ENCODE measurements at places on chromosomes 7 and 10.

DNA sequence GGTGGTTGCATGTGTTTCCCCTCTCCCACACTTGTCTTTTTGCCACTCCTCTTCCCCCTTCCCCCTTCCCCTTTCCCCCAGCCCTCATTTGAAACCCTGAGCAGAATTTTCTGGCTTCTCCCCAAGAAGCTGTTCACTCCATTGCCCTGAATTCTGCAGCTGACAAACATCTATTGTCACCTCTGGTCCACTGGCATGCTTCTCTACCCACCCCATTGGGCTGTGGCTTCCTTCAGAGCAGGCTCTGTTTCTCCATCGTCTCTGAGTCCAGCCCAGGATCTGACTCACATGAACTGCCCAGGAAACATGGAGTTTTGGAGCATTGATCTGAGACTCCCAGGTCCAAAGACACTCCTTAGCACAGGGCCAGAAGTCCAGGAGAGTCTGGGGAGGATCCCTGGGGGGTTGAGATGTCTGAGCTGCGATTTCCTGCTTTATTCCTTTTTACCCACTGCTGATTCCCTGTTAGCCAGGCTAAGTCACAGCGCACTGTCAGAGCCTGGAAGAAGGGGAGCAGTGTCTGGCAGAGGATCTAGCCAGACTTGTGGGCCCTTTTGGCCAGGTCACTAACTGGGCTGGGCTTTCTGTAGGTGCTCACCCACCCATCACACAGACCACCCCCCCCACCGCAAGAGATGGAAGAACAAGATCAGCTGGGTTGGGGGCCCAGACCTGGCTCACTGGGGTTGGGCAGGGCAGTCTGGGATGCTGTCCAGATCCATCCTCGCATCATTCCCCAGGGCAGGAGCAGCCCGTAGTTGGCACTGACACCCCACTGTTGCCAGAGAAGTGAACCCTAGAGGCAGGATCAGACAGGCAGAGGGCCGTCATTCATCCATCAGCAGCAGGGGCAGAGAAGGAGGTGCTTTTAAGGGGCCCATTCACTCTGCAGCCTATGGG, 3.5 kb downstream of the CHAT start:
- no peak for DNase-seq

DNA sequence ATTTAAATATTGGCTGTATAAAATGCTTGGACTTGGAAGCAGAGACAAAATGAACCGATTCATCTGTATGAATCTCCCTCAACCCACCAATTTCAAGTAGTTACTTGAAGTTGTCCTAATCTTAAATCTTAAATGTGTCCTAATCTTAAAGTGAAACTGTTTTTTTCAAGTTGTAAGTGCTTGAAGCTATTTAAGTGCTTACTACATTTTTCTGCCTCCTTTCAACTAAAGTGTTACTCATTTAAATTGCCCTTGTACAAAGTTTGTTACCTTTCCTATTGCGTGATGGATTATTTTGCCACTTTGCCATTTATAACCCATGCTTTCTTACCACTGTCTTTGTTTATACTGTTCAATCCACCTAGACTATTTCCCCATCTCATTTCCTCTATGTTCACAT, 2.8 kb downstream of the BCAP29 start:
- no peak for DNase-seq

DNA sequence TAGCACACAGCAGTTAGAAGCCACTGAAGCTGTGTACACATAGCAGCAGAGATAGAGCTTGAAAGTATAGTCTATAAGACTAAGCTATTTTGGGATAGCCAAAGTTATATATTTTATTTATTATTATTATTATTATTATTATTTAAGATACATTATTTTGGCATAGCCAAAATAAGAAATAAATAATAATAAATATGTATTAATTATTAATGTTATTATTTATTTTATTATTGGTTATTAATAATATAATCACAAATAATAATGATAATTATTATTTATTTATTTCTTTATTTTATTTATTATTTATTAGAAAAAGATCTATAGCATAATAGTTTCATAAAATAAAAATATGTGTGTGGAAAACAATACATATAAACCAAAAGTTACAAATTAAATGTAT, 107.2 kb upstream of the FOXK1 start:
- DNase-seq, result no peak

DNA sequence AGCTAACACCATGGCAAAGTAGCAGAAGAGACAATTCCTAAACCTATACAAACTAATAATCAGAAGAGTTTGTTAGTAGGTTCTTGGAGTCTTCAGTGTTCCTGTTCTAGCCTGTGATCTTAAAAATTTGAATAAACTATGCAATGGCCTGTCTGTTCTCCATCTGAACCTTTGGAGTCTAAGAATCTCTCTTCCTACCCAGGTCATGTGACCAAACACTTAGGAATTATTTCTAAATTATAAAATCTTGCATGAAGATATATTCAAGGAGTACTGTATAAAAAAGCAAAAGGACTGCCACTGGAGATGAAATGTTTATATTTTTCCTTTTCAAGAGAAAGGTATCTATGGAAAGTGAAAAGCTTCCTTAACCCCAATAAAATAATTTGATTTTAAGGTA, 2.4 kb downstream of the MKI67 start:
- DNase-seq, result no peak

- no peak for DNase-seq
Observed at GRCh38 chr10:62374862-62375710, 917 bp downstream of the ZNF365 start.

GRCh38 chr7:141624763-141625162, 73.6 kb downstream of the AGK start:
- no peak for DNase-seq

GRCh38 chr10:60816628-60817397, 38.5 kb downstream of the CDK1 start:
- DNase-seq, result peak; percentile 20

DNA sequence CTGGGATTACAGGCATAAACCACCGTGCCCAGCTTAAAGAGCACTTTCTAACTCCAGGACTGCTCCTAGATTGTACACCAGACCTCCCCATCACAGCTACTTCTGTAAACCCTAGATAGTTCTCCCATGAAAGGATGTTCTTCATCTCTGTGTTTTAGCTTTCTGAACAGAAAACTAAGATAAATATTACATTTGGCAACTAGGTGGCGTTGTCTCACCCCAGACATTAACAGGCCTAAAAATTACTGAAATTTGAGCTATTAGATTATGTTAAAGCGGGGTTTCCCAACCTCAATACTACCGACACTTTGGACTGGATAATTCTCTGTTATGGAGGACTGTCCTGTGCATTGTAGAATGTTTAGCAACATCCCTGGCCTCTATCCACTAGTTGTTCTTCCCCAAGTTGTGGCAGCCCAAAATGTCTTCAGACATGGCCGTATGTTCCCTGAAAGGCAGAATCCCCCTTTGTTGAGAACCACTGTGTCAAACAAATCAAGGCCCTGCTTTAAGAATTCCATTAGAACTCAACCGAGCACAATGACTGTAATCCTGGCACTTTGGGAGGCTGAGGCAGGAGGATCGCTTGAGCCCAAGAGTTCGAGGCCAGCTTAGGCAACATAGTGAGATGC, 19.1 kb downstream of the ATOH7 start:
- no peak for DNase-seq

GRCh38 chr10:822661-823367, 108.7 kb downstream of the LARP4B start:
- no peak for DNase-seq

GRCh38 chr10:72133517-72133916, 45.2 kb upstream of the SPOCK2 start:
- no peak for DNase-seq

DNA sequence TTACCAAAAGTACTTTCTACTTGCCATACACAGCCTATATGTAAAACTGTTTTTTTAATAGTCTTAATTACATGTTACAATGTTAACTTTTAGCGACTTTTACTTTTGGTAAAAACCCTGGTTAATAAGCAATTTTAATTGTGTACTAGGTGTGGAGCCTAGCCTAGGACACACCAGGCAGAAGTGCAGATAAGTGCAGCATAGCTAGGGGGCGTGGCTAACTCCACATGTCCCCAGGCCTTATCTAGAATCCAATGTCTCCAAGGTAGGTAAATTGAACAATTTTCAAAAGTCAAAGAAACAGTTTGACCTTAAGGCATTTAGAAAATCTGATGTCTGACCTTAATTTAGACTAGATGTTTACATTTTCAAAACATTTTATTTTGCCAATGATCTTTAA, 858.7 kb downstream of the CCSER2 start:
- DNase-seq, result no peak

- DNase-seq, result no peak
Observed at GRCh38 chr7:52095861-52096260, 779.3 kb upstream of the COBL start.

- DNase-seq, result no peak
Observed at GRCh38 chr10:69642747-69643146, 12.7 kb downstream of the FAM241B start.

- no peak for DNase-seq
Observed at GRCh38 chr7:95318501-95319100, 5.7 kb downstream of the PON1 start.

DNA sequence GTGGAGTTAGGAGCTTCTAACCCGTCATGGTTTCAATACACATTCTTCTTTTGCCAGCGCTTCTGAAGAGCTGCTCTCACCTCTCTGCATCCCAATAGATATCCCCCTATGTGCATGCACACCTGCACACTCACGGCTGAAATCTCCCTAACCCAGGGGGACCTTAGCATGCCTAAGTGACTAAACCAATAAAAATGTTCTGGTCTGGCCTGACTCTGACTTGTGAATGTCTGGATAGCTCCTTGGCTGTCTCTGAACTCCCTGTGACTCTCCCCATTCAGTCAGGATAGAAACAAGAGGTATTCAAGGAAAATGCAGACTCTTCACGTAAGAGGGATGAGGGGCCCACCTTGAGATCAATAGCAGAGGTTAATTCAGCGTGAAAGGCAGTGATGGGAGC, 22.4 kb downstream of the PRSS2 start:
- DNase-seq, result no peak

DNA sequence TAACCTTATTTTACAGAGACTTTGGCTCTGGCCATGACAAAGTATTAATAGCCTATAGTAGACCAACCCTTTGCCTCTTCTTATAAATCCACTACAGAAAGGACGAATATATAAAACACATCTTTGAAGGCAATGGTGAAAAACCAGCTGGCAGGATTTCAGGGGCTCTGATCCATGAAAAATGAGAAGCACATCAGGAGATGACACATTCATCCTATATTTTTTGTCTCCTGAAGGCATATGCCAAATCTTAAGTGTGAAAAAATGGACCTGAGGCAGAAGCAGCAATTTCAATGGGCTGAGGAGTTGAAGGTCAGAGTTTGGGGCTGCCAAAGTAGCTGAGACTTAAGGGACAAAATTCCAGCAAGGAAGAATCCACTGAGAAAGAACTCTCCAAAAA, 14.4 kb downstream of the RNF216 start:
- no peak for DNase-seq

DNA sequence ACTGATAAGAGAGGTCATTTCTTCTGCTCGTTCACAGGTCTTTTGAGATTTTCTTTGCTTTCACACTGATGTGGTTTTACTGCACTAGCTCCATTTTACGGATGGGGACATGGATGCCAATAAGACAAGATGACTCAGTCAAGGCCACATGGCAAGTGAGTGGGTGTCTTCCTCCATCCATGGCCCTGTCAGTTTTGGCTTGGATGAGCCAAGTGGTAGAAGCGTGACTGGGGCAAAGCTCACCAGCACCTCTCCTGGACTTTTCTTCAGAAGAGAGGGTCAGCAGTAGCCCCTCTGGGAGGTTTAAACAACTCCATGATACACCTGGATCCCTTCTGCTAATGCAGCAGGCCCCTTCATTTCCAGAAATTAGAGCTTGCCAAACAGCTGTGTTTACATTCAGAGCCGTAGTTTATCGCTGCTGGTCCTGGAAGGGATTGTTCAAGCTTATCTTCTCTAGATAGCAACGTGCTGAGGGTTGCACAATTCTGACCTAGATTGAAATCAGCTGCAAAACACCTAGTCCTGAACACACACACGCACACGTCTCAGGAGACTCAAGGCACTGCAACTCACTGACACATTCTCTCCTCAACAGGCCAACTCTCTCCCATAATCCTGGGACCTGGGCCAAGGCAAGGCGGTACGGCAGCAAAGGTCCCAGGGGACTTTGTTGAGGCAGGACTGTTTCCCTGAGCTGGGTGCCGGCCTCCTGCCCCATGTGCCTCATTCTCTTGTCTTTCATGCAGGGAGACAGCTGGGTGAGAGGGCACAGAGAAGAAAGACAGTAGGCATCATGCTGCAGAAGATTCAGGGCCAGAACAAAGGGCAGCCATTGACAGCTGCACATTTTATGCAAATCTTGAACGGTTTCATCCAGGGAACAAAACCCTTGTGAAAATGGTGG, 14.2 kb upstream of the PDCD4 start:
- no peak for DNase-seq

GRCh38 chr7:96708872-96709271, 774 bp downstream of the SEM1 start:
- no peak for DNase-seq

DNA sequence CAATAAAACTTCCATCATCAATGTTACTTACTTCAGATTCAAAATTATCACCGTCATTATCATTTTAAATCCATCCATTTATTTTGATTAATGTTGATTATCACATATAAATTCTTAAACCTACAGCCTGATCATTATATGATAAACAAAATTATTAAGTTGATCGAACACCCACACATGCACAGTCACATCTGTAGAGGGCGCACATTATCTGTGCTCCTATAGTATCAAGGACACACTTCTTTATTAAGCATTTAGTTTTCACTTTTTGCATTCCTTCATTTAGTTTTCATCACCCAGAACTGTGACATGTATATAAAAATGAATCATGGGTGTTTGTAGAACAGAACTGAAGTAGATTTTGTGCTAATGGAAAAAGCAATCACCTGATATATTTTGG, 26.2 kb upstream of the ZNF716 start:
- no peak for DNase-seq

GRCh38 chr10:1553951-1554350, 183.4 kb downstream of the ADARB2 start:
- DNase-seq, result no peak
